Heart left ventricle (tissue), 16 donors: ENCODE measurements at places on chromosomes 5 and 9. TPM values are rescaled to one million over a fixed set of nuclear protein-coding genes. Genes with fewer than 3 reads are reported as not detected.

GRCh38 chr9:4832786-4833579 is 40.2 kb downstream of the RCL1 start:
- DNase-seq, result no peak

LVRN gene
- 0.88 TPM for polyA plus RNA-seq

GRCh38 chr5:136062366-136063274 is 33.8 kb downstream of the TGFBI start:
- no peak for DNase-seq

GRCh38 chr5:1476967-1477310 is 31.7 kb upstream of the SLC6A3 start:
- DNase-seq, result no peak

DNA sequence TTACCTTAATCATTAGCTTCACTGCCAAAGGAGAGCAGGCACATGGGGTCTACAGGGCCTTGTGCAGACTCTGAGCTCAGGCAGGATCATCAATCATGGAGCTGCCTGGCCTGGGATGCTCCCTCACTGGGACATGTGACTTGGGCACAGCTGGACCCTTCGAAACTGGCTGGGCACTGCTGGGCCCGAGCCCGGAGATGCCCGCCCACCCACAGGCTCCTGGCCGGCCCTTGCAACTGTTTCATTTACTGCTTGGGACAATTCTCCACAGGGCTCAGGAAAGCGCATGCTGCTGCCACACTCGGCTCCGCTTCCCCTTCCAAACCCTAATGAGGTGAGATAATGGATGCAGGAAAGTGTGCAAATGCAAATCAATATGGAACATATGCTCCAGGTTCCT is 387.5 kb downstream of the TRIM36 start:
- DNase-seq, result no peak

DNA sequence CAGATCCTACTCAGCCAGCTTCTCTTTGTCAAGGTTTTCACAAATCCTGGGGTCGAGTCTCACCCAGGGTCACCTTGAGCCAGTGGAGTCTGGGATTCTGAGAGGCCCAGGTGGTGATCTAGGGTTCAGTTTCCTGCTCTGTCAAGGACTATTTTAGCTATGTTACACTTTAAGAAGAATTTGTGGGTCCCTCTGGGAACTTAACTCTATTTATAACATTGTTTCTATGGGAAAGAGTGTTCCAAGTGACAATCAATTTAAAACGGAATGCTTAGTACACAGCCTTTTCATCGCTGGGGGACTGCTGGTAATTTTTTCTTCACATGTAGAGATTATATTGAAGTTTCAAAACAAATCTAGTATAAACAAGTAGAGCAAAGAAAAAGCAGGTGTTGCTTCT is 26.9 kb upstream of the TMEM252 start:
- no peak for DNase-seq
